Vagina (tissue), 2 donors: ENCODE measurements at places on chromosomes 4 and X.

DNA sequence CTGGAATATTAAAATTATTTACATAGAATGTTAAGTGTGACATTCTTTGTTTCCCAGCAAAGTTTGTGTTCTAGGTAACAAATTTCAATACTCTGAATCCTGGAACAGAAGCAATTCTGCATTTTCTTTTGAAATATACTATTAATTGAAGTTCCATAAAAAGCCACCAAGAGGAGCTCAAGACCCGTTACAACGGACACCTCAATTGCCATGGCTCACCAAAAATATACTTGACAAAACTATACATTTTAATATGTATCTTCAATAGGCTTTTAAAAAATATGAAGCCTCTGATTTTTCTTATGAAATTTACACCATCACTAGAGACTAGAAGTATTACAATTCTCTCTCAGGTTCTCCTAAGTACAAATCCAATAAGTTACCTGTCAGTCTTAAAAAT lies 111.4 kb downstream of the NYX start:
- H3K4me1 ChIP-seq, result no peaks in the 10 kb centered on the region
- DNase-seq, result no peak
- H3K36me3 ChIP-seq, result no peaks in the 10 kb centered on the region

DNA sequence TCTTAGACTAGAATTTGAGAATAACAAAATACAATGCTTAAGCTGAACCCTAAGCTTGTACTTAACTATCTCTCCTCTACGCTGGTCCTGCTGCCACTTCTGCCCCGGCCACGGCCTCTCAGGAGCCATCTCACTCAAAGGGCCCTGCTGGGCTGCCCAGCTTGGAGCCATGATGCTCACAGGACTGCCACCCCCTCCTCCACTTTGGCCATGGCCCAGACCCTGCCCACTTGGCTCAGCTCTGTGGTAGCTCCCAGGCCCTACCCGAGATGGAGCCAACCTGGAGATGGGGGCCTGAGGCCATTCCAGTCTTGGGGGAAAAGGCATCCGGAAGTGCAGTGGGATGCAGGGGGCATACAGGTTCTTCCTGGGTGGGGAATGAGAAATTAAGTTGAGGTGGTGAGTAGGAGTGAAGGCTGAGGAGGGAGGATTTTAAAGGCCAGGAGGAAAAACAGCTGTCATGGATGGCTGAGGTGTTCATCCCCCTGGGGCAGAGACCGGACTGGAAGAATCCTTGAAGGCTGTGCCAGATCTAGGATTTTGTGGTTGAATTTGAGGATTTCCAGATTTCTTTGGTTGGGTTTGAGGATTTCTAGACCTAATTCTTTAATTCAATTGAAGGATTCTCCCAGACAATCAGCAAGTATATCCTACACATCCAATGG lies 824 bp downstream of the SASH3 start:
- no peak overlapping the region for H3K27ac ChIP-seq
- no peak for DNase-seq
- H3K4me3 ChIP-seq, result peak overlapping the region; percentile 26
- no peaks in the 10 kb centered on the region for H3K27me3 ChIP-seq
- no peaks in the 10 kb centered on the region for H3K36me3 ChIP-seq

DNA sequence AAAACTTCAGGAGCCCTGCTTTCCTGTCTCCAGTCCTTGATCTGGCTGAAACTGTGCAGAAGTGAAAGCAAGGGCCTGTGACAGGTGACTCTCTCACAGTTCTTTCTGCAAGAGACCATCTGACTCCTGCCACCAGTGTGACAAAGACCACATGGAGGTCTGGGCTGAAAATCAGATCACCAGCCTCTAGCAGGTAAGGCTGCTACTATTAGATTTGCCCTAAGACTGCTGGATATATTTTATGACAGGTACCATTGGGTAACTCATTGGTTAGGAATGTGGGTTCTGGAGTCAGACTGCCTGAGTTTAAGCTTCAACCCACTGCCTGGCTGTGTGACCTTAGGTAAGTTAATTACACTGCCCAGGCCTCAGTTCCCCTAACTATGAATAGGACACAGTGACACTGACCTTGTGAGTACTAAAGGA lies 163.3 kb upstream of the SLC7A11 start:
- H3K4me3 ChIP-seq, result no peak overlapping the region
- peaks cover 16% of the 10 kb centered on the region for H3K4me1 ChIP-seq
- no peak for DNase-seq
- H3K27me3 ChIP-seq, result no peaks in the 10 kb centered on the region
- H3K27ac ChIP-seq, result no peak overlapping the region

- no peaks in the 10 kb centered on the region for H3K4me1 ChIP-seq
- H3K27ac ChIP-seq, result no peak overlapping the region
- no peaks in the 10 kb centered on the region for H3K36me3 ChIP-seq
- H3K27me3 ChIP-seq, result no peaks in the 10 kb centered on the region
- DNase-seq, result no peak
Measured at GRCh38 chr4:66691101-66691500, 854.2 kb downstream of the CENPC start.

GRCh38 chr4:148800940-148801339 lies 358.7 kb upstream of the NR3C2 start:
- DNase-seq, result no peak
- H3K4me3 ChIP-seq, result no peak overlapping the region
- H3K4me1 ChIP-seq, result no peaks in the 10 kb centered on the region
- no peaks in the 10 kb centered on the region for H3K36me3 ChIP-seq

GRCh38 chrX:625137-625691 lies 5.4 kb upstream of the SHOX start:
- H3K4me3 ChIP-seq, result no peak overlapping the region
- no peaks in the 10 kb centered on the region for H3K27me3 ChIP-seq
- peaks cover 7% of the 10 kb centered on the region for H3K4me1 ChIP-seq
- peak; percentile 12 for DNase-seq

- H3K27me3 ChIP-seq, result no peaks in the 10 kb centered on the region
- H3K27ac ChIP-seq, result no peak overlapping the region
- no peaks in the 10 kb centered on the region for H3K4me1 ChIP-seq
- DNase-seq, result no peak
Measured at GRCh38 chr4:89617317-89617716, 219.6 kb downstream of the SNCA start.

DNA sequence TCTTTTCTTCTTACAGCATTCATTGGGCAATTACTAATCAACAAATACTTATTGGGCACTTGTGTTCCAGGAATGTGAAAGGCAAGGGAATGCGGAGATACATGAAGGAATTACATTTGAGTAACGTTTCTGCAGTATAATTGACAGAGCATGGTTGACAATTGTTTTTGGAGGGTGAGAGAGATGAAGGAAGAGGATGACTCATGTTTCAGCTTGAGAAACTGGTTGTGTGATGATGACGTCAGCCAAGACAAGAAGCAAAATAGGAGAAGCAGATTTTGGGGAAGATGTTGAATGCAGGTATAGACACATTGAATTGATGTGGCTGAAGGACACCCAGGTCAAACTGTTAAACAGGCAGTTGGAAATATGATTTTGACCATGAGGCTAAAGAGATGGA lies 8.0 kb upstream of the CPEB2 start:
- no peaks in the 10 kb centered on the region for H3K36me3 ChIP-seq
- H3K27ac ChIP-seq, result no peak overlapping the region
- no peak overlapping the region for H3K4me3 ChIP-seq
- H3K27me3 ChIP-seq, result no peaks in the 10 kb centered on the region
- no peak for DNase-seq

- no peak overlapping the region for H3K4me3 ChIP-seq
- no peaks in the 10 kb centered on the region for H3K4me1 ChIP-seq
- H3K36me3 ChIP-seq, result no peaks in the 10 kb centered on the region
- no peak overlapping the region for H3K27ac ChIP-seq
- H3K27me3 ChIP-seq, result no peaks in the 10 kb centered on the region
Measured at GRCh38 chr4:88382621-88383020, 4.0 kb downstream of the HERC6 start.

DNA sequence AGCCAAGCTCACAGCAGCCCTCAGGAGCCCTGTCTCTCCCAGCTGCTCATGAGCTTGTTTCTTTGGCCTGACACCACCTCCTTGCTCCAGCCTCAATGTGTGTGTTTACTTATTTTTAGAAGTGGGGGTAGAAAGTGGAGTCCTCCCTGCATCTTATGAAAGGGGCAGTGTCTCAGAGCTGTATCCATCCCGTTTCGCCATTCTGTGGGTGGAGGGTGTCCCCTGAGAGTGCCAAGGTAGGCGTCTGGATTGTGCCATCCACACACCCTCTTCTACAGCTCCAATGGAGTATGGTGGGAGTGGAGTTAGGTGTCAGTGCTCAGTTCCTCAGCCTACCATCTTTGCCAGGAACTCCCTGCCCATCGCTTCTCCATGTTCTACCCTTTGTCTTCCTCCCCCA lies 8.3 kb downstream of the SPON2 start:
- no peaks in the 10 kb centered on the region for H3K27me3 ChIP-seq
- no peak overlapping the region for H3K27ac ChIP-seq
- no peak overlapping the region for H3K4me3 ChIP-seq
- DNase-seq, result no peak
- H3K36me3 ChIP-seq, result no peaks in the 10 kb centered on the region

GRCh38 chr4:53899586-53900270 lies 164.7 kb downstream of the CHIC2 start:
- H3K27me3 ChIP-seq, result no peaks in the 10 kb centered on the region
- H3K27ac ChIP-seq, result peak overlapping the region; percentile 26
- peak; percentile 71 for DNase-seq

DNA sequence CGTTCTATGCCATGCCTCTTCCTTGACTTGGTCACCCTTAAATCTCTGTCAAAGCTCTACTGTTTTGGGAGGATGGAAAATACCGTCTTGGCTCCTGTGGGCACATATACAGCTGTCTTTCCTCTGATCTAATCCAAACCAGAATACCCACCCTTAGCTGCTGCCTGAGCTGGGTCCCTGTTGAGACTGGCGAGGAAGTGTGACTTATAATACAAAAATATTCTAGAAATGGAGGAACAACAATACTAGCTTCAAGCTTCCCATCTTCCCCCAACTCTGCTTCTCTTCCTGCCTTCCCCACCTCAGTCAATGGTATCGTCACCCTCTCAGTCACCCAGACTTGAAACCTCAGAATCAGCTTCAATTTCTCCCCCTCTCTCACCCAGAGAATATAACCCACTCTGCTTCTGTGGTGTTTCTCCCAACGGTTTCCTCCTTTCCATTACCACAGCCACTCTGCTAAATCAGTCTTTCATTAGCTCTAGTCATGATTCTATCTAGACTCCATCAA lies 599 bp upstream of the IL2RG start:
- no peak for DNase-seq
- H3K27me3 ChIP-seq, result no peaks in the 10 kb centered on the region
- H3K27ac ChIP-seq, result no peak overlapping the region
- no peaks in the 10 kb centered on the region for H3K4me1 ChIP-seq

DNA sequence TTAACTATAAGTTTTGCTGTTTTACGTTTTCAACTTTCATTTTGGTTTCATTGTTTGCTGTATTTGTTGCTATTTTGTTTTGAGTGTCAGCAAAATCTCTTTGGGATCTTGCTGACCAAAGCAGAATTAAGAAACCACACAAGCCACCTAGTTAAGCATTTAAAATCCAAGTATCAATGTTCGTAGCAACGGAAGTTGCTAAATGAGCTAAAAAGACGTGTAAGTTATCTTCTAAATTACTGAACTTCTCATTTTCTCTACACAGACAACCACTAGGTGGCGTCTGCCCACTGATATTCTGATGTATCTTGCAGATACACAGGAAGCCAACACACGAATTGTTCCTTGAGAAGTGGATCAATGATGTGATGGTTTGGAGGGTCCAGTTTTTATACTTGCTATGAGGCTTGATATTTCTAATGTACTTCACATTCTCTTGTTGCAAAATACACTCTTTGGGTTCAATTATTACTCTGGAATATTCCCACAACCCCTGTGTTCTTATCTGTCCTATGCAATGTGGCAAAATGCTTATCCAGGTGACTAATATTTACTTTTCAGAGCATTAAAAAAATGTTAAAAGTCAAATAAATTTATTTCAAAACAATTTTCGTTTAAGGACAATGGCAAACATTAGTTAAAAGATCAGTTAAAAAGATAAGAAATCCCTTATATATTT lies 250.5 kb downstream of the TECRL start:
- H3K27me3 ChIP-seq, result no peaks in the 10 kb centered on the region
- DNase-seq, result no peak
- no peak overlapping the region for H3K4me3 ChIP-seq
- no peaks in the 10 kb centered on the region for H3K36me3 ChIP-seq
- no peaks in the 10 kb centered on the region for H3K4me1 ChIP-seq

GRCh38 chr4:64617800-64618199 lies 208.6 kb upstream of the TECRL start:
- no peaks in the 10 kb centered on the region for H3K36me3 ChIP-seq
- no peak overlapping the region for H3K27ac ChIP-seq
- no peak for DNase-seq
- H3K4me1 ChIP-seq, result no peaks in the 10 kb centered on the region
- H3K27me3 ChIP-seq, result no peaks in the 10 kb centered on the region

- no peaks in the 10 kb centered on the region for H3K36me3 ChIP-seq
- no peak overlapping the region for H3K27ac ChIP-seq
- no peaks in the 10 kb centered on the region for H3K27me3 ChIP-seq
- H3K4me1 ChIP-seq, result no peaks in the 10 kb centered on the region
- H3K4me3 ChIP-seq, result no peak overlapping the region
Measured at GRCh38 chr4:174193438-174194374, 89.8 kb downstream of the FBXO8 start.

DNA sequence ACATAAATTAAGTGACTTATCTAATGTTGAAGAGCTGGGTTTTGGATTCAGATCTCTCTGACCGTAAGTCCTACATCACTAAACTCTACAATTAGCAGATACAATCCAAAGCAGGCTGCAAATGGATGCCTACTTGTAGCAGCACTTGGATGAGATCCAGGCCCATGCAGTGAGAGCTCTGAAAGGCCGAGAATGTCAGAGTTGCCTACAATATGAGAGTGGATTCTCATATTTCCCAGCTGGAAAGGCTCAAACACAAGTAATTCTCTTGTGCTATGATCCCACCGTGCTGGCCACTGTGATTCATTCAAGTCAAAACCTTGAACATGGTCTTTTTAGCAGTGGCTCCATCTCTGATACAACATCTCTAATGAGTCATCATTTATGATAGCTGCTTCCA lies 125.4 kb upstream of the CHRDL1 start:
- H3K27me3 ChIP-seq, result no peaks in the 10 kb centered on the region
- no peak overlapping the region for H3K4me3 ChIP-seq
- H3K27ac ChIP-seq, result no peak overlapping the region

DNA sequence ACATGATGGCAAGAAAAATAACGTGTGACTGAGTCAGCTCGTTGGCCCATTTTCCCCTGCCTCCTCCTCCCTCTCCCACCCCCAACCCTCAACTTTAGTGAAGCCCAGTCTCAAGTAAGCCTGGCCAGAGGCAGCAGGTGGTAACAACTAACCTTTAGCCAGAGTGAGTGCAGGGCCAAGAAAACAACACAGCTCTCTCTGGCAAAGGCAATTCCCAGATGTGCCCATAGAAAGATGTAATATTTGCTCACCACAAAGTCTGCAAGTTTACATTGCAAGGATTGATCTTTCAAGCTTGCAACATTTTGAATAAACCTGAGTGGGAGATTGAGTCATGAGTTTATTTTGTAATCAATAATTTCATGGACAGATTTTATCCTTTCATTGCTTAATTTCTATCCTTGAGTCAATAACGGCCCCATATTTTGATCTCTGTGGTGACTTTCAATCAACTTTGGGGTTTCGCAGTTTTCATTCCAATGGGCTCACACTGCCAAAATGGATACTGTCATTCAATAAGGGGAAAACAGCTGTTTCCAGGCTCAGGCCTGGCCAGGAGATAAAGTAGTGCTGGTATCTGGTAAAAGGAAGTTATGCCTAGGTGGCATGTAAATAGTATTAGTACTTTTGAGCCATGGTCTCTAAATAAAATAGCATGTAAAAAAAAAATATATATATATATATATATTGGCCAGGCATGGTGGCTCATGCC lies 130.7 kb upstream of the TMEM164 start:
- no peak overlapping the region for H3K4me3 ChIP-seq
- DNase-seq, result no peak
- no peaks in the 10 kb centered on the region for H3K27me3 ChIP-seq
- no peak overlapping the region for H3K27ac ChIP-seq
- no peaks in the 10 kb centered on the region for H3K4me1 ChIP-seq
- no peaks in the 10 kb centered on the region for H3K36me3 ChIP-seq
